Right lung (tissue), 10 donors: ENCODE measurements at places on chromosomes 1 and 21. TPM values are rescaled to one million over a fixed set of nuclear protein-coding genes. Genes with fewer than 3 reads are reported as not detected.

DNA sequence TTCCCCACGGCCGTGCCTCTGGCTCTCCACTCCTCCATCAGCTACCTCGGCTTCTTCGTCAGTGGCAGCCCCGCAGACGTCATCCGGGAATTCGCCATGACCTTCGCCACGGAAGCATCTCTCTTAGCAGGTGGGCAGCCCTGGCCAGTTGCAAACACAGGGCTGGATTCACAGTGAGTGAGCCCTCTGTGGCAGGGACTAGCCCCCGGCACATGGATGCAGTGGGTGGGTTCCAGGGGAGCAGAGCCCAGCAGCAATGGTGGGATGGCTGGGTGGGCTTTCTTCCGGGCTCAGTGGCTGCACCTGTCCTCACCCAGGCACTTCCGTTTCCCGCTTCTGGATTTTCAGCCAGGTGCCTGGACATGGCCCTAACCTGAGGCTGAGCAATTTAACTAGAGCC is 9.4 kb downstream of the UBASH3A start:
- no peak for DNase-seq

DNA sequence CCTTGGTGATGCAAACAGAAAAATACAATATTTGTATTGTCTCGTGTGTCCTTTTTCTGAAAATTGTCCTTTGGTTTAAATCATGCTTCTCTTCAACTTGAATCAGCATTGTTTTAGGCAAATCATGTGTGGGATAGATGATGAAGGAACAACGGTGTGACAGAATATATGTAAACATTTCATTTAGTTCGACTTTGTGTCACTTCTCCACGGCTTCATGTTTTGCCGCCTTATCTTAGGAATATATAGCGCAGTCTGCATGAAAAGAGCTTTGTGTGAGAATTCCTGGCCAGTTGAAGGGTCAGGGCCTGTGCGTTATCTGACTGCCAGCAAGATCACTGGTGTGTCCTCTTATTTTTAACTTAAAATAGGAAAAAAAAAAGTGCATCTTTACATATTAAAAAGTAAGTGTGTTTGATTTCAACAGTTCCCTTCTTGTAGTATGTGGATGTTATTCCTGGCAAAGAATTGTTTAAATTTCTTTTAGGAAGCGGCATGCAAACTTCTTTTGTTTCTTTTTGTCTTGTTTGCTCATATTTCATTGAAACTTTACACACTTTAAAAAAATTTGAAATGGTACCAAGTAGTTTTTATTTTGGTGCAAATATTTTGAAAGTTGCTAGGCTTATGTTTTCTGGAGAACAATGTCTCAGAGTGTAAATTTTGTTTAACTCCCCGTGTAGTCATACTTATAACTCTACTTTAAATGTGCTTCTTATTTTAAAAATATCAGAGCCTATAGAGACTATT is 465.2 kb downstream of the USP25 start:
- no peak for DNase-seq

- no peak for DNase-seq
These were observed 450.1 kb upstream of the BEND5 start for GRCh38 chr1:49226758-49227157.

DNA sequence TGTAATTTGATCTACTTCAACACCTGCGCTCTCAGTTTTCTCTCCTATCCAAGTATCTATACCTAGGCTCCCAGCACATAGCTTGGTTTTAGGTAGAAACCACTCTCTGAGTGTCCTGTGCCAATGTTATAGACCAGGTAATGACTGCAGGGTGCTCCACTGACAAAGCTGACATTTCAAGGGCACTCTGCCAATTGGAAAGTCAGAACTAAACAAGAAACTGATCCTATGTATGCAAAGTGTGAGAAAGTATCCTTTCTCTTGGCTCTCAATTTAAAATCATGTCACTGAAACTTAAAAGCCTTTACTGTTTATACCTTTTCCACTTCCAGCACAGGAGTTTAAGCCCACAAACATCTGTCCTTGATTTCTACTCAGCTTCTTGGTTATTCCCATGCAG is 45.0 kb upstream of the AIM2 start:
- no peak for DNase-seq

DNA sequence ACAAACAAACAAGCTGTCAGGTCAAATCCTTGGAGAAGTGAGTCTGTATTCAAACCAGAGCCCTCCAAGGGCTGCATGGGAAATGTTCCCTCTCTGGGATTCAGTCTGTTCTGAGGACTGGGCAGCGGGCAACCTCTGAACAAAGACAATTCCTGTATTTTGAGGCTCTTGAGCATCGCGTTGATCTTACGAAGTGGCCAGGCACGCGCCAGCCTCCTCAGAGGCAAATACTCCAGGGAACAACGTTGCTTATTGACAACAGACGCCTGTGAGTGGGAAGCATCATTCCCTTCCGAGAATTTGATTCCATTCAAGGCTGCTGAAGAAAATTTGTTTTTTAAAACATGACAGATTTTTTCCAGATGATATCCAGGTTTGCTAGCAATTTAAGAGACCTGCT is 20.0 kb upstream of the TACSTD2 start:
- DNase-seq, result no peak

DNA sequence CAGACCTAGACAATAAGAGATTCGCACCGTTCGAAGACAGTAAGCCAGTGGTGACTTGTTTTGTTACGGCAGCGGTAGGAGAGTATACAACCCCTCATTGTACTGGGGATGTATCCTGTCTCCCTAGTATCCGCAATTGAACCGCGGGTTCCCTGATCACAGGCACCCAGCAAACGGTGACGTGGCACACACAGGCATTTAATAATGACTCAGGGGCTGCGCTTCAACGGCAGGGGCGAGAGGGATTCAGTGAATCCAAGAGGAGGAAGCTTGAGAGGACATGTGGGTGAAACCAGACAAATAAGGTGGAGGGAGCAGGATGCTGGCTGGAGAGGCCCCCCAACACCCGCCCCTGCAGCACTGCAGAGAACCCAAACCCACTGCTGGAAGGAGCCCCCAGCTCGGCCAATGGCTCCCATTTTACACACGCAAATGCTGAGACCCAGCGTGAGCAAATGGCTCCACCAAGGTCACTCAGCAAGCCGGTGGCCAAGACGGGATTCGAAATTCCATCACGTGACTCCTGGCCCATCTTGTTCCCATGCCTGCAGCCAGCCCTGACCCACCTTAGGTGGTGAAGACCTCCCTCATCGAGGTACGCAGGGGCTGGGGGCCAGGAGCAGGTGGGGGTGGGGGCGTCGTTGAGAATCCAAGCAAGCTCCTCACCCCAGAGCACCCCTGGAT is 149.9 kb downstream of the SYF2 start:
- DNase-seq, result no peak

DNA sequence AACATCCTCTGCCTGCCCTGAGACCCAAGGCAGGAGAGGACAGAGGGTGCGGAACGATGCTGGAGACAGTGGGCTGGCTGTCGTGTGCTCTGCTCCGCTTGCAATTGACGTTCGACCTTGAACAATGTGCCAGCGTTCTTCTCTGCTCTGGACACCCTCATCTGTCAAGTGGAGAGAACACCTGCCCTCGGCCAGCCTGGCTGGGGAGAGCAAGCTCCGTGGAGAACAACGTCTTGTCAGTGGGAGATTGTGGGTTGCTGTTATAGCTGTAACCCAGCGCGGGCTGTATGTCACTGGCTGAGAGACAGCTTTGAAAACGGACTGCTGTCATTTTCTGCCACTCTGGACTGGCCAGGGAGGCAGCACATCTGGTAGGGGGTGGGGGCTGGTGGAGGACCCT is 14.7 kb downstream of the KIAA1614 start:
- DNase-seq, result no peak

GRCh38 chr1:175894581-175894980 is 151.2 kb upstream of the TNR start:
- no peak for DNase-seq

DNA sequence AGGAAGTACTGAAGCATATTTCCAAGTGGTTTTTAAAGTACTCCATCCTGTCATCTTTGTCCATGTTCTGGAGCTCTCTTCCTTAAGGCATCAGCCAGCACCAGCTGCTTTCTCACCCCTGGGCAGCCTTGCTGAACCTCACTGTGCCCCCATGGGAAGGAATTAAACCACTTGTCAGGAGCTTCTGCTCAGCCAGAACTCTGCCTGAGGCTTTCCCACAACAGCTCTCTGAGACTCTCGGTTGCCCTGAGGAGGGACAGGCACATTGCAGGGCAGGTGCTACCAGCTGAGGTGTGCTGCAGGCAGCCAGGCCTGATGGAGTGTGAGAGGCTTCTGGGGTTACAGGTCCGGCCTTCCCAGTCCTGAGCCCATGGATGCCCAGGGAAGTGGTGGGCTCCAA is 30.9 kb downstream of the FAM163A start:
- no peak for DNase-seq

DNA sequence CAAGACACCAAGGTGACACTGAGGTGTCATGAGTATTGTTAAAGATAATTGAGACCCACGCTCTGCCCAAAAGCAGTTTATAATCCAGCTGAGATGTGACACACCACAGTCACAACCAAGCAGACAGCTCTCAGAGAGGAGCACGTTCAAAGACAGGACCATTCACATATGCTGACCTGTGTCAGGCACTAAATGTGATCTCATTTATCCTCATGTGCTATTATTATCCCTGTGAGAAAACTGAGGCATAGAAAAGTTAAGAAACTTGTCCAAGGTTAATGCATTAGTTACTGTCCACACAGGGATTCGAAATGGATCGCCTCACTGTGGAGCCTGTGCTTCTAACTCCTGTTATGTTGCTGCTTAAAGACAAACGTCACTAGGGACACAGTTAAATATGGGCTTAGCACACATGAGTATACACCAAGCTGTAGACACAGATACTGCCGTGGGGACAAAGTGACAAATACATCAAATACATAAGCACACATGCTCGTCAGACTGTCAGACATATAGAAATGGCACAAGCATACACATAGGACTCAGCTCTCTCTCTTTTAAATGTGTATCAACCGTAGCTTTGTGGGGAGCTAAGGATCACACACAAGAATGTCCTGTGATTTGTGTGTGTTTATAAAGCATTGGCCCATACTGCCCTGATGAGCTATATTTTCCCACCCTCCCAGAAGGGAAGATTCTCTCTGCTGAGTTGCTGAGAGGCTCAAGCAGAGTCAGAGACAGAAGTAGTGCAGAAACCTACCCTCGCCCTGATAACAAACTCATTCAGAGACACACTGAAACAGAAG is 3.5 kb upstream of the IGSF8 start:
- no peak for DNase-seq

Gene NFASC
- polyA plus RNA-seq, result 1.1 TPM

Gene OXCT2
- 0.16 TPM for polyA plus RNA-seq
